ENCODE measurements at places on chromosomes 5 and 9.

DNA sequence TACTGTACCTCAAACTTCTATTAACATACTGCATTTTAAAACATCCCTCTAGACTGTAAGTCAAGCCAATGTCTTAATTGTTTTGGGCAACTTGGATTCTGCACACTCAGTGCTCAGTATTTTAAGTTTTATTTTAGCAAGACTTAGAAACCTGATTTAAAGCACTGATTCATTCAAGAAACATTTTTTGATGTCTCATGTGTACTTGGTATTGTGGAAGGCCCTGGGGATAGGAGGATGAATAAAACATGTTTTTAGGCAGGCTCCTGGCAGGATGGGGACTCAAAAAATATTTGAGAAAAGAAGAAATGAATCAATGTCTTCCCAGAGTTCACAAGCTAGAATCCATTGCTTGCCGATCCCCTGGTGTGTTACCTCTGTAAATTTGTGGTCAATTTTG, 334.0 kb upstream of the PUM3 start:
- DNase-seq = no peak

DNA sequence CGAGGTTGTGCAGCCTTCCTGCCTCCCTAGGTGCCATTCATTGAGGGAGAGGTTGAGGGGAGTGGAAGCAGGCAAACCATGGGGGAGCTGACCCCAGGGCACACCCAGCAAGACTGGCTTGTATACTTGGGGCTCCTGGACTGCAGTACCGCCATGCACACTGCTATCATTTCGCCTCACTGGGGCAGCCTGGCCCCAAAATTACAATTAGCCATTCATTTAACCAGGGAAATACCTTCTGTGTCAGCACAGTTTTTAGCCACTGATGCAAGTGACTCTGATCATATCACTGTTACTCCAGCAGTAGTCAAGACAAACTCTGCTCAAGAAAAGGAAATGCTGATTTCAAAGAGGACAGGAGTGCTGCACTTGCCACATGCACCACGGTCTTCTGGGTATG, 109.7 kb downstream of the TRIO start:
- DNase-seq = no peak

DNA sequence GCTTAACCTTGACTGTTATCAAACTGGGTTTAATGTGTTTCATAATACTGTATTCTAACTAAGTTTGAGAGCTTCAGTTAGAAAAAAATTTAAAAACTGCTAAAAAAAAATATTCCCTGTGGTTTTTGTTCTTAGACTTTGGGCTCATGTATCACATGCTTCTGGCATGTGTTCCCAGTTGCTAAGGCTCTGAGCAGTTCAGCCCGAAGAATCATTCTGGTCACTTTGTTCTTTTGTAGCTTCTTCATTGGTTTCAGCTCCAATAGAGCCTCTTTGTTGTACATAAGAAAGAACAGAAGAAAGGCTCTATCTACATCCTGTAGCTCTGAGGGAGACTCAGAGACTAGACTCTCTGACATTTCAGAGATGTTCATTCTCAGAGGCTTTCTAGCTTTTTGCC, 25.6 kb downstream of the KCNN2 start:
- DNase-seq = no peak

GRCh38 chr5:59272809-59273427, 620.6 kb downstream of the PDE4D start:
- DNase-seq = no peak

DNA sequence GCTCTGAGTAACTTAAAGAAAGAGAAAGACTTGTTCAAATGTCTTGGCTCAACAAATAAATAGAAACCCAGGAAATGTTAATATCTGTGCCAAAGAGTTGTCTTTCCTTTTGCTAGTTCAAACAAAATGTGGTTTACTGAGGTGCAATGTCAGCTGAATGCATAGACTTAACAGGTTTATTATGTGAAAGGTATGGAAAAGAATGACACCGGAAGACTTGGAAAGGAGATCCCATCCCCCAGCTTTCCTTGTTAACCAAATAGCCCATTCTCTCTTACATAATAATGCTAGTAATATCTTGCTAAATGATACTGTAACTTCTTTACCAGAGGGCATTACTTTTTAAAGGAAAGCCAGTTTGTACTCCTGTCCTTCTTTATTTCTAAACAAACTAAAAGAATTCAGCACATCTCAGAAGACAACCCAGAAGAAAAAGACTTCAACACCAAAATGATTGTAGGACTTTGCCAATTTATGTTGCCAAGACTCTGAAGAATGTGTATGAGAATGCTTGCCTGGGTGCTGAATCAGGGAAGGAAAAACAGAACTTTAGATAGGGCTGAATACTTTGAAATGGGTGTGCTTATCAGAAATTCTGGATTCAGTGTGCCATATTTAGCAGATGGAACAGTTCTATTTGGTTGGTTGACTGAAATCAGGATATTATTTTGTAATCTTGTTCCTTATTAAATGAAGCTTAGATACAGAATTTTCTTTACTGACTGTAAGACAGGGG, 344.1 kb downstream of the TMEM38B start:
- no peak for DNase-seq

GRCh38 chr9:120937596-120937995, 11.0 kb upstream of the TRAF1 start:
- DNase-seq = no peak

GRCh38 chr5:140883373-140883772, 1.4 kb downstream of the PCDHA13 start:
- no peak for DNase-seq

DNA sequence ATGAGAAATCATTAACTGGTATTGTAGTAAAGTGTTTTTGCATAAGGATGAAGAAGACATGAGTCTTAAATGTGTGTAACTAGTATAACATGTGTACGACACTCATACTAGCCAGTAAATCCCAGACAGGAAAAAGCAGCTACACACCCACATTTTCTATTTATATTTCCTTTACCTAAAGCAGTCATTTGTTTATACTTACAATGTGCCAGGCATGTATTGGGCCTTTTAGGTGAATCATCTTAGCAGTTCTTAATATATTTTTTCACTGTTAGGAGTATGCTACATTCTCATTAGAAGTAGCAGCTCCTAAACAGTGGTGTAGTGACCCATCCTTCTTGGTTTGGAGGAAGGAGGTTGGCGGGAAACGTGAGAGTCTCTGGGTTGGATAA, 55.8 kb upstream of the TMC1 start:
- DNase-seq = no peak

DNA sequence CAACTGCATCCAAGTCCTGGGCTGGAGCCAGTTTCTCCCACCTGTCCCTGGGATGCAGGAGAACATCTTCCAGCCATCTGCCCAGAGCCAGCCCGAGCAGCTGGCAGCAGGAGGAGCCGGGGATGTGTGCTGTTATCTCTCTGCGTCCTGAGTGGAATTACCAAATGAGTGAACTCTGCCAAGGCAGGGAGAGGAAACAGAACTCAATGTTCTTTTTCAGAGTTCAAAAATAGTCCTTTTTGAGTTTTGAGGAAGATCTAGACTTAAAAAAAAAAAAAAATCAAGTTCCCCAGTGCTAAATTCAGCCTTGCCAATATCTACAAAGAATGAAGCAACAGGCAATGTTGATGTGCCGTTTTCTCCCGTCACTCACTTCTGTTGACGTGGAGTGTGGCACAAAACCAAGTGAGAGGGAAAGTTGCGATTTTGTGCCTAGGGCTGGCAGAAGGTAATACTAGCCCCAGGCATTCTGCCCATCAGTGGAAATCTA, 56.2 kb downstream of the TMOD1 start:
- DNase-seq = no peak

- DNase-seq = no peak
These were observed 43.4 kb downstream of the DBH start for GRCh38 chr9:133679466-133680061.

DNA sequence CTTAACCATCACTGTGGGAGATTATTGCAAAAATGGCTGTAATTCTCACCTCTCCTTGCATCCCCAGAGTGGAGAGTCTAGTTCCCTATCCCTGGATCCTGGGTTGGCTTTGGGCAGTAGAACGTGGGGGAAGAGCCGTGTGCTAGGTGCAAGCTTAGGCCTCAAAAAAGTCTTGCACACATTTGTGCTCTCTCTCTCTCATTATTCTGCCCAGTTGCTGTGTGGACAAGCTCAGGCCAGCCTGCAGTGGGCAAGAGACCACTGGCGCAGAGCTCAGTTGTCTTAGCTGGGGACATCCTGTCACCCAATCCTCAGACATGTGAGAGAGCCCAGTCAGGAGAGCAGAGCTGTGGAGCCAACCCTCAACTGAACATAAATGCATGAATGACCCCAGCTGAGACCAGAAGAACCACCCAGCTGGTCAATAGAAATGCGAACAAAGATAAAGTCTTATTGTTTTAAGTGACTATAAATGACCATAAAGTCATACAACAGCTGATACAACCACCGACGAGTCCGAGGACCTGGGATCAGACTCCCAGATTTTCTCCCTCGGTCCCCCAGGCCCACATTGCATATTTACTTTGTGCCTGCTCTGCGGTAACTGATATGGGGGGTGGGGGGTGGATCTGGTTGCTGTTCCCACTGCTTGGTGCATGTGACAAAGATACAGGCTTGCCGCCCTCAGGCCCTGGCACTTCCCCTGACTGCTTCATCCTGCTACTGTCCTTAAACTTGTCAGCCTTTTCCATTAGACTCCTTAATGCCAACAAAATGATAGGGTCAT, 166.4 kb upstream of the MVB12B start:
- DNase-seq = no peak

GRCh38 chr5:56467176-56467717, 234.1 kb upstream of the ANKRD55 start:
- DNase-seq = no peak

GRCh38 chr9:96651626-96652025, 3.5 kb downstream of the PRXL2C start:
- no peak for DNase-seq

GRCh38 chr9:92666912-92667532, 2.9 kb downstream of the IPPK start:
- DNase-seq = no peak
